Mucosa of gallbladder (tissue), 1 donor: ENCODE measurements at places on chromosomes 2 and 18. TPM values are rescaled to one million over a fixed set of nuclear protein-coding genes. Genes with fewer than 3 reads are reported as not detected.

The NDC80 gene
- total RNA-seq, result 1.4 TPM

GRCh38 chr2:66547118-66547517 lies 112.2 kb downstream of the MEIS1 start:
- no peak for DNase-seq

DNA sequence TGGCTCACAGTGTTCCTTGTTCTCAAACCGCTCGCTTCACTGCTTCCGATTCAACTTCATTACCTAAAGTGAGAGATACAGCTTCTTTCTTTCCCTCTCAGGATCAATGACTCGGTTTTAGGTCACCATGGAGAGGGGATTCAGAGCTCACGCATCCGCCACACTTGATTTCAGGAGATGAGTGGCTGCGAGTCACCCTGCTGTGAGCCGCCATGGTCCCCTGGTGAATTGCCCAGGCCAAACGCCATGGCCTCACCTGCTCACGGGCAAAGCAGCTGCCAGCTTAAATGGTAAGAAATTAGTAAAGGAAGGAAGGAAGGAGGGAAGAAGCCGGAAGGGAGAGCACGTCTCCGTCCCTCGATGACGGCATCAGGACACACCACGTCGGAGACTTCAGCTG lies 60.5 kb downstream of the ADNP2 start:
- no peak for DNase-seq

GRCh38 chr2:197813093-197813787 lies 8.8 kb downstream of the PLCL1 start:
- DNase-seq, result no peak

GRCh38 chr2:43020296-43020695 lies 206.1 kb downstream of the ZFP36L2 start:
- DNase-seq, result no peak

DNA sequence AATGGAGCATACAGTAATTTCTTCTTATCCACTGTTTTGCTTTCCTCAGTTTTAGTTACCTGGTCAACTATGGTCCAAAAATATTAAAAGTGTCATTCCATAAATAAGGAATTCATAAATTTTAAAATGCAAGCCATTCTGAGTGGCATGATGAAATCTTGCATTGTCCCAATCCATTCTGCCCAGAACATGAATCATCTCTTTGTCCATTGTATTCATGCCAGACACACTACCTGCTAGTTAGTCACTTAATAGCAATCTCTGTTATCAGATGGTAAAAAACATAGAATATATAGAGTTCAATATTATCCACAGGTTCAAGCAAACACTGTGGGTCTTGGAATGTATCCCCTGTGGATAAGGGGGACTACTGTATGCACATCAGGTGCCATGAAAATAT lies 872.2 kb upstream of the NXPH2 start:
- DNase-seq, result no peak
